Stimulated activated CD8-positive, alpha-beta memory T cell treated with anti-CD3 and anti-CD28 coated beads, Interleukin-7, amount 100 ng/mL, for 48 hours (primary cell): ENCODE measurements at places on chromosomes 1 and 21.

GRCh38 chr1:18557621-18558465 is 72.8 kb upstream of the PAX7 start:
- no peak for DNase-seq

- no peak for DNase-seq
These were observed 200.1 kb upstream of the CAMK1G start for GRCh38 chr1:209383422-209383821.

DNA sequence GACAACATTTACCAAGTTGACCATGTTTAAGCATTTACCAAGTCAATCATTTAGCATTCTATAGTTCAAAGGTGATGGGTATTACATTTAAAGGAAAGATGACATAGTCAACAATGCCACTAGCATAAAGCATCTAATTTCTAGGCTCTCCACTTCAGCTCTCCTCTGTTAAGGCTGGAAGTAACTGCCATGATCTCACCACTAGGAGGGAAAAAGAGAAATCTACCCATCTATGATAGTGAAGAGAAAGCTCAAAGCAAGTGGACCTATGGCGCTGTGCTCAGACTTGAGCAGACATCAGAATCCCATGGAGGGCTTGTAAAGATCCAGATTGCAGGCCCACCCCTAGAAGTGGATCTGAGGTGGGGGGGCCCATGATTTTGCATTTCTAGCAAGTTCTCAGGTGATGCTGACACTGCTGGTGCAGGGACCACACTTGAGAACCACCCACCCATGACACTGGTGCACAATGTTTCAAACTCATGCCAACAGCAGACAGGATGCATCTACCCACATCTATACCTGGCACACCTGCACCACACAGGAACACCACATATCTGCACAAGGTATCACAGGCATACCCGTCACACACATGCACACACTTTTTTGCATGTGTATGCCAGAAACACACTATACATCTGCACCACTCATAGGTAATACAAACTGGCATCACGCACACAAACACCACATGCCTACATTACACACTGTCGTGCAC is 392.9 kb upstream of the RUNX1 start:
- no peak for DNase-seq

DNA sequence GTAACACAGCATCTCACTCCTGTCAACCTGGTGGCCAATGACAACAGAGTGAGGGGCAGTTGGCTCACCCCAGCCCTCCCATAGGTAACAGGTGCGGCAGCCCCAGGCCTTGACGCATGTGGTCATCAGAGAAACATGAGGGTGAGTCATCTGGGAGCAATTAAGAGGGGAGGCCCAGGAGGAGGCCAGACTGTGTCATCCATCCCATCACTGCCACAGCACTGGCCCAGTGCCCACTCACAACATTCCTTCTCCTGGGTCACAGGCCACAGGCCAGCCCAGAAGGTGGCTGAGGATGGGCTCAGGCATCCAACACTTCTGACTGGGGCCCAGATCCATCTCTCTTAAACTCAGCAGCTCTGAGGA is 17.1 kb downstream of the TEX35 start:
- DNase-seq: no peak

DNA sequence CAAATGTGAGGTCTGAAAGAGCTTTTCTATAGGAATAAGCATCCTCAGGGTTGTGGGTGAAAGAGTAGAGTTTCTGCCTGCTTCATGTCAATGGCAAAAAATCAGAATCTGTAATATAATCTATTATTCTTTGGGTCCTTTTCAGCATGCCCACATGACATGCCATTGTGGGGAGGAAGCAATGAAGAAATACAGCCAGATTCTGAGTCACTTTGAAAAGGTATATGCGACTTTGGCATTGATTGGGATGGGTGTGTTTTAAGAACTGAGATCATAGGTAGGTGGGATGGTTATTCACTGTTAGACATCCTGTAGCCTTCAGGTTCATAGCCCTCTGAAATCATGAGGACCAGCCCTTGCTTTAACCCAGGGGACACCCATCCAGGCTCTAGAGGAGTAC is 1.8 kb downstream of the IL20 start:
- no peak for DNase-seq

- DNase-seq: no peak
These were observed 82.8 kb downstream of the PLPPR5 start for GRCh38 chr1:98921817-98922216.

- DNase-seq: no peak
These were observed 122.4 kb upstream of the UBE2U start for GRCh38 chr1:64080941-64081562.

DNA sequence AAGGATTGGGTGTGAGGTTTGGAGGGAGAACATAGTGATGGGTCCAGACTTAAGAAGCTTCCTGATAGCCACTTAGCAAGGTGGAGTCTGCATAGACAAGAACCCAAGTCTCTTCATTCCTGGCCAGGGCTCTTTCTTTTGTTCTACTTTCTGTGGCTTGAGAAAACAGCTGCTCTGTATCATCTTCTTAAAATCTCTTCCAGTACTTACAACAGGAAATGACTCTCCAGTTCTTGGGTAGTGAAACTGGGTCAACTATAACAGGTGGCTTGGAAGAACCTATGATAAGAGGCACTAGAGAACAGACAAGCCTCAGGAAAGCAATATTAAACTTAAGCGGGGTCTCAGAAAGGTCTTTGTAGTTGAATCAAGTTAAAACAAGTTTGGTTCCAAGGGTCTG is 148.1 kb upstream of the USP24 start:
- no peak for DNase-seq

GRCh38 chr21:26055010-26055409 is 115.6 kb downstream of the APP start:
- no peak for DNase-seq

GRCh38 chr1:10943991-10944730 is 68.3 kb upstream of the TARDBP start:
- DNase-seq: no peak

- DNase-seq: no peak
These were observed 11.8 kb downstream of the PDZK1IP1 start for GRCh38 chr1:47178020-47178419.

GRCh38 chr1:109754738-109755137 is 9.0 kb downstream of the EPS8L3 start:
- DNase-seq: no peak

DNA sequence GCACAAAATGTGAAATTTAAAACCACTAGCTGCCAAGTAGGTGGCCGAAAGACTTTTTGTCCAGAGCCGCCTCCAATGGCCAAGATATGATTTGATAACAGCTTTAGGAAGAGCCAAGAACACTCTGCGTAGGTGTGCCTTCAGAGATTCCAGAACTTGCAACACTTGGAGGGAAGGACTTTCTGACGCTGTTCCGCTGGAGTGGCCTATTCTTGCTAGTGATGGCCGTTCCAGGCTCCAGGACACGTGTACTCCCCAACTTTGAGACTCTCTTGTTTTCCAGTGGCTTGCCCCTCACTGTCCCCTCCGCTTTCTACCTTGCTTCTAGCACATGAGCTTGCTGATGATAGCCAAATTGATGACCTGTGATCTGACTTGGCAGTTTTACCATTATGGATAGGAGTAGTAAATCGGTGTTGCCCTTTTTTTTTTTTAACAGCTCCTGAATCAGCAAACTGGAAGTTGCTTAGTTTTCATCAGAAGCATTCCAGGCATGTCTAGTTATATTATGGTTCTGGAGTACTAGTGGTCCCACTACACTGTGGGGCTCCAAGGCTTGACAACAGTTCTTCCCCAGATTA is 1.0 kb downstream of the PRDX6 start:
- no peak for DNase-seq

DNA sequence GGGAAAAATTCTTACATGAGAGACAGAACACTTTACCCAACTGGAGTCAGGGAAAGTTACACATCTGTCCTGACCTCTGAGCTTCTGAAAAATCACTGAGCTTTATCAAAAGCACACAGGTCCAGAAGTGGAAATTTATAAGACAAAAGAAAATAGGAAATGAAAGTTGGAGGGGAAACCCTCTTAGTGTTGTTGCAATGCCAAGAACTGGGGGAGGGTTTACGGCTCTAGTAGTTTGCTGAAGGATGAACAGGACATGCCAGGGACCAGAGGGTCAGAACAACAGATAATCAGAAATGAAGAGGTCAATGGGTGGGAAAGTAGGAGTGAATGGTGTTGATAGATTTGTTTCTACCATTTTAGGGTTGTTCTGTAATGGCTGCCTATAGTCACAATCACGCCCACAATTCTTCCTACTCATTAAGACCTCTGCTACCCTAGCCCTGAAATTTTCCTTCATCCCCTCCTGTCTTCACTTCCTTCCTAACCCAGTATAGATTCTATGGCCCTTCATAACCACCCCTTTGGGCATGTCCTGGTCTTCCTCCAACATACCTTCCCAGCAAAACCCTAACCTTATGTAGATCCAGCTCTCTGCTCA is 30.3 kb upstream of the FMOD start:
- DNase-seq: no peak

DNA sequence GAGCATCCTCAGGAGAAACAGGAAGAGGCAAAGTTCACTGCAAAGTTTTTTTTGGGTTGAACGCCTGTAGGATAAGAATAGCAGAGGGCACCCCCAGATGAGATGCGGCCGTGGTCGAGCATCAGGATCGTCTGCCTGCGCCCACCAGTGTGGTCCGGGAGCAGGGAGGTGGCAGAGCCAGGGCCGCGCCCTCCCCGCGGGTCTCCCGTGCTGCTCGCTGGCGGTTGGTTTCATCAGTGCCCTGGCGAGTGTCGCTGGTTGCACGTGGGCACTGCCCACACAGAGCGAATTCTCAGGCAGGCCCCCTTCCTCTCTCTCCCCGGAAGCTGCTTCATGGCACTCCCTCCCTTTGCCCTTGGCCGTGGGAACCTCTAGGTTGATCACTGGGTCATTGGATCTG is 120.0 kb downstream of the PCBP3 start:
- DNase-seq: no peak

GRCh38 chr21:40555021-40555528 is 291.9 kb downstream of the DSCAM start:
- DNase-seq: no peak

GRCh38 chr1:101960142-101960541 is 36.6 kb downstream of the OLFM3 start:
- no peak for DNase-seq

GRCh38 chr21:39103689-39104088 is 79.6 kb downstream of the PSMG1 start:
- DNase-seq: no peak

DNA sequence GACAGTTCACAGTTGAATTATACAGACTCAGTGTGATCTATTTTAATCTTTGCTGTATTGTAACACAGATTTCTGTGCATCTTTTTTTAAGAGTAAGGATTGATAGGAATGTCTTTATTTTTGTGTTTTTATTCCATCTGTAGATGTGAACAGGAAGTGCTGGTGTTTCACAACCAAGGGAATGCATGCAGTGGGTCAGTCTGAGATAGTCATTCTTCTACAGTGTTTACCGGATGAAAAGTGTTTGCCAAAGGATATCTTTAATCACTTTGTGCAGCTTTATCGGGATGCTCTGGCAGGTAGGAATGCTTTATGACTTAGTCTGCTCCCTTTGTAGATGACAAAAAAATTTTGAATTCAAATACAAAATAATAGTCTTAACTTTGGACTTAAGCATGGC is 84.5 kb downstream of the CC2D1B start:
- no peak for DNase-seq

DNA sequence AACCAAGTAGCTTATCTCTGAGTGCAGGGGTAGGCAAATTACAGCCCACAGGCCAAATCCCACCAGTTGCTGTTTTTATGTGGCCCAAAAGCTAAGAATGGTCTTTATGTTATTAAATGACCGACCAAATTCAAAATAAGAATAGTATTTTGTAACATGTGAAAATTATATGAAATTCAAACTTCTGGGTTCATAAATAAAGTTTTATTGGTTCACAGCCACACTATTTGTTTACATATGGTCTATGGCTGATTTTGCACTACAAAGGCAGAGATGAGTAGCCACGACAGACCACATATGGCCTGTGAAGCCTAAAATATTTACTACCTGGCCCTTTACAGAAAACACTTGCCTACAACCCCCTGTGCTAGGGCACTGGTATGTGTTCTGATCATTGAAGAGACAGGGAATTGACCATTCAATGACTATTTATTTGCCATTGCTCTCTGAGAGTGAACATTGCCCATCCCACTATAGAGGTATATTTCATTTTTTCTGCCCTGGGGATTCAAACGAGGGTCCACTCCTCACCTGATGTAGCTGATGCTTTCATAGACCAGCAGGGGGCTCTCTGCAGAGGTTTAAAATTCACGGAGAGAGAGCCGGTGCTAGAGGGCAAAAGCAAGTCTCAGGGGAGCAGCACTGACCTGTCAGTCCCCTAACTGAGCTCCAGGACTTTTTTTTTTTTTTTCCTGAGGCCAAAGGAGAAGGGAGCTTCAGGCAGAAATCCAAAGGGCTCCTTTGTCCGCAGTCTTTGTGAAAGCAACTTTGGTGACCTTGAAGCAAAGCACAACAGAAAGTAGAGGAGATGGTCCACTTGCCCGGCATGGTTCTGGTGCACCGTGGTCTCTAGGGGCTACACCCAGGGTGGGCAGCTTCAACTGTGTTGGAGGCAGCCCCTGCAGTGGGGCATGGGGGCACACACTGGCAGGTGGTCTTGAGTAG is 7.3 kb upstream of the GNL2 start:
- DNase-seq: no peak

DNA sequence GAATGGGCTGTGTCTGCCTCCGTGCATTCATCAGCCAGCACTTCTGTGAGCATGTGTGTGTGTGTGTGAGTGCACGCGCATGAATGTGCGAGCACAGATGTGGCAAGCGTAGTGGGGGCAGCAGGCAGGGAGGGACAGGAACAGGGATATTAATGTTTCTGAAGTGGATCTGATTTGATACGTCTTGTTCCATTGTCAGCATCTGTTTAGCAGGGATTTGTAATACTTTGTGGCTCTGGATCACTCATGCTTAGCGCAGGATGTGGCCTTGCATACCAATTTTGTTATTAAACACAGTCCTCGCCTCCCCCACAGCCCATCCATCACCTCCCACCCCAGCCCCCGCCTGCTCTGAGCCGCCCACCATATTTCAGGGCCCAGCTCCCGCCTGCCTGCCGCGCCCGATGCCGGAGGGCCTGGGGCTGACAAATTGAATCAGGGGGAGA is 52.4 kb downstream of the TMEM53 start:
- no peak for DNase-seq

- DNase-seq: no peak
These were observed 344.1 kb downstream of the DISC1 start for GRCh38 chr1:231970684-231971083.
